Vein endothelial cell (primary cell): ENCODE measurements at places on chromosomes 16 and 17. TPM values are rescaled to one million over a fixed set of nuclear protein-coding genes. Genes with fewer than 3 reads are reported as not detected.

The CMTM4 gene
- total RNA-seq, result 13.0 and 16.0 TPM in 2 replicates

The CD300LB gene
- total RNA-seq, result not detected in 2 replicates

The MYCBPAP gene
- total RNA-seq, result 0.29 TPM in 1 of 2 replicates, not detected in the other

The MAF gene
- 0.57 and 0.65 TPM in 2 replicates for total RNA-seq

The MT1M gene
- total RNA-seq, result 0.65 and 2.4 TPM in 2 replicates

The SDR42E2 gene
- total RNA-seq, result not detected in 2 replicates

The CA7 gene
- not detected in 2 replicates for total RNA-seq

The SLFN14 gene
- under 0.01 TPM in 1 of 2 replicates, not detected in the other for total RNA-seq

The VASN gene
- total RNA-seq, result 0.33 and 0.86 TPM in 2 replicates

The DNAH3 gene
- total RNA-seq, result under 0.01 TPM in 1 of 2 replicates, not detected in the other

The IRX3 gene
- 0.38 and 0.65 TPM in 2 replicates for total RNA-seq

The HSD11B2 gene
- total RNA-seq, result 0.10 and 0.65 TPM in 2 replicates

The HCRT gene
- not detected in 2 replicates for total RNA-seq

The MAP2K6 gene
- 7.5 and 7.8 TPM in 2 replicates for total RNA-seq

The NPIPA2 gene
- total RNA-seq, result 0.29 TPM in 1 of 2 replicates, not detected in the other

The B9D1 gene
- 18.9 and 20.6 TPM in 2 replicates for total RNA-seq

The PSMB3 gene
- 358 and 363 TPM in 2 replicates for total RNA-seq

The MEOX1 gene
- under 0.01 TPM in 1 of 2 replicates, not detected in the other for total RNA-seq

The TAOK2 gene
- total RNA-seq, result 115 and 128 TPM in 2 replicates

The CD300A gene
- not detected in 2 replicates for total RNA-seq

The PPL gene
- 1.3 and 2.6 TPM in 2 replicates for total RNA-seq

The VMO1 gene
- total RNA-seq, result not detected in 2 replicates

The WWP2 gene
- total RNA-seq, result 36.5 and 37.2 TPM in 2 replicates

The MYH2 gene
- not detected in 2 replicates for total RNA-seq

The CCL1 gene
- total RNA-seq, result not detected in 2 replicates

The SLC12A3 gene
- total RNA-seq, result not detected in 2 replicates

The GRB7 gene
- total RNA-seq, result not detected in 2 replicates

The DYNLL2 gene
- 6.9 and 8.2 TPM in 2 replicates for total RNA-seq

The KRTAP4-4 gene
- not detected in 2 replicates for total RNA-seq

The SKAP1 gene
- 0.65 TPM in 1 of 2 replicates, not detected in the other for total RNA-seq

The TEKT1 gene
- total RNA-seq, result not detected in 2 replicates

The OR1A1 gene
- not detected in 2 replicates for total RNA-seq

The DNAI2 gene
- not detected in 2 replicates for total RNA-seq

The GSPT1 gene
- 122 and 133 TPM in 2 replicates for total RNA-seq

The TMC7 gene
- 4.2 and 8.8 TPM in 2 replicates for total RNA-seq

The C17orf78 gene
- total RNA-seq, result not detected in 2 replicates

The ZNF785 gene
- total RNA-seq, result 12.7 and 13.0 TPM in 2 replicates

The CASKIN2 gene
- total RNA-seq, result 18.6 and 21.3 TPM in 2 replicates

The OR3A3 gene
- not detected in 2 replicates for total RNA-seq

The ARHGDIG gene
- total RNA-seq, result 0.57 and 2.3 TPM in 2 replicates
